ENCODE measurements at places on chromosomes 13 and 19.

DNA sequence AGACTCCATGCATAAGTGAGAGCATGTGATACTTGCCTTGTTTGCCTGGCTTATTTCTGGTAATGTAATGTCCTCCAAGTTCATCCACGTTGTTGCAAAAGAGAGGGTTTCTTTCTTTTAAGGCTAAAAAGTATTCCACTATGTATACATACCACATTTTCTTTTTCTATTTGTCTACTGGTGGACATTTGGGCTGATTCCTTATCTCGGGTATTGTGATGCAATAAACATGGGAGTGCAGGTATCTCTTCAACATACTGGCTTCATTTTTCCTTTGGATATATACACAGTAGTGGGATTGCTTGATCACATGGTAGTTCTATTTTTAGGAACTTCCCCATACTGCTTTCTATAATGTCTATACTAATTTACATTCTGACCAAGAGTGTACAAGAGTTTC is 49.6 kb upstream of the EBPL start:
- no peak for DNase-seq

DNA sequence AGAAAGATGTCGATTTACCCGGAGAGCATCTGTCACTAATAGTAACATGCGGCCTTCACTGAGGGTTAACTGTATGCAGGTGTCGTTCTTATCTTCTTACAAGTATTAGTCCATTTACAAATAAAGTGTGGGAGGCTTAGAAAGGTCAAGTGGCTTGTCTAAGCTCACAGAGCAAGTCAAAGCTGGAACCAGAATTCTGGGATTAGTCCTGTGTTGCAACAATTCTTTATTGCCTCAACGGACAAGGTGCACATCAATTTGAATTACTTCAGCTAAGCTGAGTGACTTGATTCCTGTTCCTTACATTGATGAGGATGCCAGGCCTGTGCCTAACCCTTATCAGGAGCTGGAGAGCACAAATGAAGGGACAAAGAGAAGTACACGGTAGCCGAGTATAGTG is 1193.6 kb downstream of the UQCRFS1 start:
- no peak for DNase-seq

DNA sequence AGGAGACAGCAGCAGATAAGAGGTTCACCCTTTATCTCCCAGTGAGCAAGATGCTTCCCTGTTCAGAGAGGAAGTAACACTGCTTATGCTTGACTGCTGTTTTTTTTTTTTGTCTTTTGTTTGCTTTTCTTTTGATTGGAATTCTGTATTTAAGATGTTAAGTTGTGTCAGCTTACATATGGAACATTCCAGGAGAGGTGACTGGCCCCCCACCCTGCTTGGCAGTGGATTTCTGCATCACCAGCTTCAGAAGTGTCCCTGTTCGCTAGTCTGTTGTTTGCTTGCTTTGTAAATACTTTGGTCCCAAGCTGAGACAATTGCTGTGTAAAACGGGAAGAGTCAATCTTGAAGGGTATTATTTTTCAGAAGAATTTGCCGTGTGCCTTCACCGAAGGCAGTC is 43.0 kb downstream of the IFT88 start:
- no peak for DNase-seq

GRCh38 chr13:75813323-75813722 is 177.2 kb downstream of the LMO7 start:
- no peak for DNase-seq

- DNase-seq = no peak
Observed at GRCh38 chr19:4678881-4679790, 9.0 kb upstream of the MYDGF start.

GRCh38 chr13:26473571-26474230 is 83.8 kb upstream of the WASF3 start:
- DNase-seq = no peak

DNA sequence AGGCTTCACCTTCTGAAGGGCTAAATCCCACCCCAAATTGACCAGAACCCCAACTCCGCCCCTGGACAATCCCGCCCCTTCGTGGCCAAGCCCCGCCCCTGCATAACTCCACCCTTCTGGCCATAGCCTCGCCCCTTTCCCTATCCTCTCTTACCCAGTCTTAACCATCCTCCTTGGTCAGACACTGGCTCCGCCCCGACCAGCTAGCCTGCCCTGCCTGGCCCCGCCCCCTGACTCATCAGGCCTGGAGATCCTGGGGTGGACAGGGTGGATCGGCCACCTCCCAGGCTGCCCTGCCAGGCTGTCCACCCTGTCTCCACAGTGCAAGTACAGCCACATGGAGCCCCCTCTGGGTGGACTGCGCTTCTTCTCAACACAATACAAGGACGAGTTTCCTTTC is 8.0 kb upstream of the ZNF358 start:
- peak; percentile 50 for DNase-seq

GRCh38 chr13:91346850-91347201 is 661 bp upstream of the MIR17HG start:
- no peak for DNase-seq

- DNase-seq = no peak
Observed at GRCh38 chr19:55305491-55305890, 19.6 kb downstream of the TMEM150B start.

GRCh38 chr13:83752141-83752540 is 130.1 kb downstream of the SLITRK1 start:
- DNase-seq = no peak

- DNase-seq = no peak
Observed at GRCh38 chr13:51435002-51435578, 17.7 kb downstream of the INTS6 start.

- no peak for DNase-seq
Observed at GRCh38 chr19:45971260-45971902, 2.3 kb downstream of the NOVA2 start.

- no peak for DNase-seq
Observed at GRCh38 chr19:35484252-35485036, 5.8 kb downstream of the KRTDAP start.

Measured in Panc1 (cell line).